ENCODE measurements at places on chromosomes 5 and 9.

GRCh38 chr5:1318659-1319251 is 23.9 kb upstream of the TERT start:
- no peak for DNase-seq

DNA sequence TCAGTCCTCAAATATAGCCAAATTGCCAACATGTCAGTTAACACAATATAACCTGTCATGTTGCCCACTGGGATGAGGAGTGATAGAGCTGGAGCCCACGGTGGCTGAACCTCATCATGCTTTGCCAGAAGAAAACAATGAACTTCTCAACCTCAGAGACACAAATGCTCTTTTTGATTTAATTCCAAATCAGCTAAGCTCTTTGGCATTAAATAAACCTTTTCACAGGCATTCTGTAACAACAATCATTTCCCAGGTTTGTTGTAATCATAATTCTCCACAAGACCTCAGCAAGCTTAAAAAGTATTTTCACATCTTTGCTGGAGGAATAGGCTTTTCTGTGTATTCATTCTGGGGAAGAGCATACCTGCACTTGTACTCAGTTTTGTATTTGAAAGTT is 830.9 kb downstream of the MAT2B start:
- DNase-seq = no peak

- no peak for DNase-seq
These were observed 504.9 kb downstream of the NR2F1-AS1 start for GRCh38 chr5:93076096-93076495.

GRCh38 chr9:38394416-38394815 is 1.9 kb downstream of the ALDH1B1 start:
- no peak for DNase-seq

- no peak for DNase-seq
These were observed 39.8 kb upstream of the PITX1 start for GRCh38 chr5:135073761-135074345.

- no peak for DNase-seq
These were observed 16.4 kb downstream of the TENT4A start for GRCh38 chr5:6729386-6730310.

Measured in HTR-8/SVneo (cell line).